Activated CD4-positive, alpha-beta memory T cell treated with anti-CD3 and anti-CD28 coated beads for 36 hours (primary cell): ENCODE measurements at places on chromosomes 7 and 10.

- H3K4me3 ChIP-seq = no peak overlapping the region
- H3K36me3 ChIP-seq = no peaks in the 10 kb centered on the region
- H3K27ac ChIP-seq = no peak overlapping the region
- no peaks in the 10 kb centered on the region for H3K4me1 ChIP-seq
- DNase-seq = no peak
Observed at GRCh38 chr10:117408436-117409384, 33.5 kb upstream of the PDZD8 start.

DNA sequence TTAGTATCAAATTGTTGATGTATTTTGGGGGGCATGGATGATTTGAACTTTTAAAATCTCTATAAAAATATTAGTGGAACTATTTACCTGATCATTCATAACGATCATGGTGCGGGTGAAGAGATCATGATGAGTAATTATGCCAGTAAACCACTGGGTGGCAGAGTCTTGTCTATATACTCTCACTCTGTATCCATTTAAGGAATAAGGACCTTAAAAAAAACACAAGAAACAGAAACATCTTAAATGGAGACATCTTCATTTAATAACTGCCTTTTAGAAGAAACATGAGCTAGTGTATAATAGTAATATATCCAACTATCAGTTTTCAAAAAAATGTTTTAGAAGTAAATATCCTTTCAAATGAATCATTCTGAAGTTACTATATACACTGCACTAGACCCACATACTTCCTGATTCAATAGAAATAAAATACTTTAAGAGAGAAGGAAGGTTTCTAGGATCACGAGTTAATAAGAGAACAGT is 84.0 kb downstream of the NRBF2 start:
- no peaks in the 10 kb centered on the region for H3K27me3 ChIP-seq
- no peak for DNase-seq
- peaks cover 26% of the 10 kb centered on the region for H3K36me3 ChIP-seq

GRCh38 chr10:12503311-12503710 is 154.0 kb downstream of the CAMK1D start:
- no peak overlapping the region for H3K4me3 ChIP-seq
- H3K4me1 ChIP-seq = peaks cover 44% of the 10 kb centered on the region
- no peak for DNase-seq
- no peak overlapping the region for H3K27ac ChIP-seq
- H3K27me3 ChIP-seq = no peaks in the 10 kb centered on the region
- H3K36me3 ChIP-seq = no peaks in the 10 kb centered on the region

DNA sequence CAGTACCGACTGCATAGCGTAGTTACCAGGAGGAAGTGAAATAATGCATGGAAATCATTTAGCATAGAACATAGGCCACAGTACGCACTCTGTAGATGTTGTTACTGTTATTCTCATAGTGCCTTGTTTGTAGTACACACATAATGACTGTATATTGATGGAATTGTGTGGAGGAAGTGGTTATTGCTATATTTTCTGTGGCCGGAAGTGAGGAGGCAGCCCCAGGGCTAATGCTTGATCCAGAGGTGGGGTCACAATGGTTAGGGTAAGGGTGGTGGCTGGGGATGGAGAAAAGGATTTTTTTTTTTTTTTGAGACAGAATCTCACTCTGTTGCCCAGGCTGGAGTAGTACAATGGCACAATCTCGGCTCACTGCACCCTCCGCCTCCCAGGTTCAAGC is 4.5 kb upstream of the MGAM start:
- H3K27me3 ChIP-seq = no peaks in the 10 kb centered on the region
- no peak for DNase-seq
- no peaks in the 10 kb centered on the region for H3K36me3 ChIP-seq
- no peak overlapping the region for H3K27ac ChIP-seq
- H3K4me1 ChIP-seq = peaks cover 4% of the 10 kb centered on the region

DNA sequence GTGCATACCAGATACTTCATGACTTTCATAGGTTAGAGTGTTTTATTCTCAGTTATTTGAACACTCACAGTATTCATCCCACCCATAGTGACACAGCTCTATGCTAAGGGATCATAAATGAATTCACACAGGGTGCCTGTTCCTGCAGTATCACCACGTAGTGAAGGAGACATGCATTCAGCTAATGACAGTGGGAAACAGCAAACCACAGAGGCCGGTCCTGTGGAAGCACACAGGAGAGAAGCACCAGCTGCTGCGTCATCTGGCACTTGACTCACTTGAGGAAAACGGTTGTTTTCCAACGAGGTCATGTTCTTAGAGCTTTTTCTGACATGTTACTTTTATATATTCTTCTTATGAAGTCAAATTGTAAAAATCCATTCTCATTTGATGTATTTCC is 73.0 kb downstream of the UBE3C start:
- no peaks in the 10 kb centered on the region for H3K4me1 ChIP-seq
- no peak for DNase-seq
- H3K27me3 ChIP-seq = no peaks in the 10 kb centered on the region
- H3K36me3 ChIP-seq = peaks cover 19% of the 10 kb centered on the region
- no peak overlapping the region for H3K27ac ChIP-seq
- H3K4me3 ChIP-seq = no peak overlapping the region

DNA sequence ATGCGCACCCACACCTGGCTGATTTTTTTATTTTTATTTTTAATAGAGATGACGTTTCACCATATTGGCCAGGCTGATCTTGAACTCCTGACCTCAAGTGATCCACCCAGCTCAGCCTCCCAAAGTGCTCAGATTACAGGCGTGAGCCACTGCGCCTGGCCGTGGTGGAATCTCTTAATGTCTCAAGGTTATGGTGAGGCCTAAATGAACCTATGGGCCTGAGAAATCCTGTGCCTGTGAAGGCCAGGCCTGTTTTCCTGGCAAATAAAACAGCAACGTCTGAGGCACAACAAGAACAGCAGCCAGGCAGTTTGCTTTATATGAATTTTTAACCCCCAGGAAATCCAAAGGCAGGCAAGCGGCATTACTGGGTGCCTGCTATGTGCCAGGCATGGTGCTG is 297.5 kb upstream of the ZMIZ1 start:
- H3K4me1 ChIP-seq = no peaks in the 10 kb centered on the region
- no peaks in the 10 kb centered on the region for H3K27me3 ChIP-seq
- no peaks in the 10 kb centered on the region for H3K36me3 ChIP-seq
- DNase-seq = no peak
- no peak overlapping the region for H3K27ac ChIP-seq

DNA sequence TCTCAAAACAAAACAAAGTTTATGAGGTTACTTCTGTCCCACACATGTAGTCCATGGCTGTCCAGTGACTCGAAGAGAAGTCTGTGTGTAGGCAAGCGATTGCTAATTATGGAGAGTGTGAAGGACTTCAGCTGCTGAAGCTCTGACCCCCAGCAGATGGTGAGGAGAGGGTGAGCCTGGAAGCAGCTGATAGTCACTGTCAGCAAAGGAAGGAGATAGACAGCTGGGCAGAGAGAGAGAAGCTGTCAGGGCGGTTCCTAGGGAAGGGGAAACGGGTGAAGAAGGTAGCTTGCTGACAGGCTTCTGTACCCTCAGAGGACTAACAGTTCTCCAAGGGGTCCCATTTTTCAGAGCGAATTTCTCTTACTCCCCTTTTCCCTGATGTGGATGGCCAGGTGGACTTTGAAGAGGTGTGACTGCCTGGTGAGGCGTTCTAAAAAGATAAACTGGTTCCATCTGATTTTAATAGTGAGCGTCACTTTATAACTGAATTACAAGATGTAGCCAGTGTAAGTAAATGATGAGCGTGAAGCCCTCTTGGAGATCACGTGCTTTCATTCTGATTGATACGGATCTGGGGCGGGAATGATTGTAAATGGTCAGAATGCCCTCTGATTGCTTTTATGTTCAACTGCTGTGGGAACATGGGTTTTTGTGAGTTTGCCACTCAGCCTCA is 12.1 kb downstream of the ZSCAN21 start:
- no peak overlapping the region for H3K4me3 ChIP-seq
- no peaks in the 10 kb centered on the region for H3K27me3 ChIP-seq
- no peaks in the 10 kb centered on the region for H3K4me1 ChIP-seq
- no peak for DNase-seq
- H3K36me3 ChIP-seq = peaks cover 20% of the 10 kb centered on the region

DNA sequence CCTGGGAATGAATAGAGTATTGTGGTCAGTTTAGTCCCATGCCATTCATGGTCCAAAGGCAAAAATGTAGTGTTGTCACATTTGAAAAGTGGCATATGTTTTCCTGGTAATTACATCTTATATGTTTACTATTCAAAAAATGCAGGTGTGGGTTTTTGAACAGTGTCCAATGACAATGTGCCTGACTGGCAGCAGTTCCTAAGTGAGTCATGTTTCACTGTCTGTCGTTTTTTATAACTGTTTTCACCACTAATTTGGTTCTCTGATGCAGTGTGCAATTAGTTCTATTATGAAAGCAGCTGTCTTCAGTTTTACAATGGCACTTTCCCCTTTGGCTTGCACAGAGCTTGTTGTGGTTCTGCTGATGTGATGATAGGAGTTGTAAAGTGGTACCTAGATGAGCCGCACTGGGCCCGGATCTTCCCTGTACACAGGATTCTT is 162.3 kb downstream of the SEM1 start:
- DNase-seq = no peak
- no peaks in the 10 kb centered on the region for H3K4me1 ChIP-seq
- H3K4me3 ChIP-seq = no peak overlapping the region

DNA sequence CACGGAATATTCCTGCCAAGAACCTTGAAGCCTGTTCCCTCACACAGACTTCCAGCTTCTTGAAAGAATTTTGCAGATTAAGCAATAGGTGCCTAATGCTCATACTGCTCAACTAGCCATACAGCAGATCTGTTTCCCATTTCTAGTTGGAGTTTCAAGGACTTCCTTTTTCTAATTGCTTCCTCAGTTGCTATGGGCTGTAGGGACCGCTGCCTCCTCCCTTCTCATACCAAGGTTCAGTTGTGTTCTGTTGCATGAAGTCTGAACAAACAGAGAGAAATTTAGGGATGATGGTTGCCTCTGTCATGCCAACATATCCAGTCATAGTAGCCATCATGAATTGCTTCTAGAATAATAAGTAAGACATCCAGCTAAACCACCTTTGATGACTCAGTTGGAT is 6.8 kb downstream of the ITGA8 start:
- H3K4me3 ChIP-seq = no peak overlapping the region
- no peaks in the 10 kb centered on the region for H3K4me1 ChIP-seq
- no peaks in the 10 kb centered on the region for H3K36me3 ChIP-seq
